ENCODE measurements at places on chromosomes 5 and 9.

- no peaks in the 10 kb centered on the region for H3K36me3 ChIP-seq
- H3K4me3 ChIP-seq, result no peak overlapping the region
- no peaks in the 10 kb centered on the region for H3K27me3 ChIP-seq
- H3K27ac ChIP-seq, result peak overlapping the region; percentile 100
- peaks cover 77% of the 10 kb centered on the region for H3K4me1 ChIP-seq
Observed at GRCh38 chr9:133579601-133580418, 29.4 kb downstream of the FAM163B start.

DNA sequence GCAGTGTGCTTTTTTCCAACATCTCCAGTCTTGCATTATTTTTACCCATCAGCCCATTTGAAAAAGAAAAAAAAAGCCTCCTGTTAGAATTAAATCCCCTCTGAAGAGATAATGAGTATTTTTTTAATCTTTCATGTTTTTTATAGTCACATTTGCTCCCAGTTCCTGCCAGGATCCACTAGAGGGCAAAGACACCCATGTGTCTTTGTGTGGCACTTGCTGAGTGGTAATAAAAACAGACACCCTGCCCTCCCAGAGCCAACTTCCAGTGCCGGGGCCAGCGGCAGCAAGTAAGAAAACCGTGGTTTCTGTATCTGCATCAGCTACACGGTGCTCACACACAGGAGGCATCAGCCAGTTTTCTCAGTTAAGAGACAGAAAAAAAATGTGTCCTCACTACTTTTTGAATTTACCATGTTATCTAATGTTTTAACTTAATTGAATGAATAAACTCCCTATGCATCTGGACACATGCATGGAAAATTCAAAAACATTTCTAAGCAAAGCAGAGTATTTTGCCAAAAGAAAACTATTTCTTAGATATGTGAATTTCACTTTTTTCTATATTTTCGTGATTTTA, 70.2 kb upstream of the PLEKHG4B start:
- H3K36me3 ChIP-seq, result no peaks in the 10 kb centered on the region
- H3K4me3 ChIP-seq, result no peak overlapping the region
- no peaks in the 10 kb centered on the region for H3K4me1 ChIP-seq
- no peak overlapping the region for H3K27ac ChIP-seq

GRCh38 chr5:80960531-80961375, 590 bp downstream of the RASGRF2 start:
- peaks cover 18% of the 10 kb centered on the region for H3K27me3 ChIP-seq
- peak; percentile 83 for DNase-seq
- H3K36me3 ChIP-seq, result no peaks in the 10 kb centered on the region
- no peak overlapping the region for H3K4me3 ChIP-seq
- no peak overlapping the region for H3K27ac ChIP-seq

- no peak overlapping the region for H3K4me3 ChIP-seq
- H3K27ac ChIP-seq, result no peak overlapping the region
- no peaks in the 10 kb centered on the region for H3K4me1 ChIP-seq
- peak; percentile 13 for DNase-seq
Observed at GRCh38 chr5:128966375-128966774, 1.1 kb downstream of the SLC27A6 start.

GRCh38 chr9:112013266-112013665, 116.7 kb downstream of the UGCG start:
- no peak for DNase-seq
- H3K4me3 ChIP-seq, result no peak overlapping the region
- peak overlapping the region; percentile 75 for H3K27ac ChIP-seq
- no peaks in the 10 kb centered on the region for H3K36me3 ChIP-seq

GRCh38 chr9:25709941-25710340, 31.7 kb upstream of the TUSC1 start:
- H3K36me3 ChIP-seq, result no peaks in the 10 kb centered on the region
- H3K4me3 ChIP-seq, result no peak overlapping the region
- no peak overlapping the region for H3K27ac ChIP-seq
- H3K27me3 ChIP-seq, result no peaks in the 10 kb centered on the region
- no peaks in the 10 kb centered on the region for H3K4me1 ChIP-seq
- DNase-seq, result no peak
